ENCODE measurements at places on chromosomes 16 and 17.

DNA sequence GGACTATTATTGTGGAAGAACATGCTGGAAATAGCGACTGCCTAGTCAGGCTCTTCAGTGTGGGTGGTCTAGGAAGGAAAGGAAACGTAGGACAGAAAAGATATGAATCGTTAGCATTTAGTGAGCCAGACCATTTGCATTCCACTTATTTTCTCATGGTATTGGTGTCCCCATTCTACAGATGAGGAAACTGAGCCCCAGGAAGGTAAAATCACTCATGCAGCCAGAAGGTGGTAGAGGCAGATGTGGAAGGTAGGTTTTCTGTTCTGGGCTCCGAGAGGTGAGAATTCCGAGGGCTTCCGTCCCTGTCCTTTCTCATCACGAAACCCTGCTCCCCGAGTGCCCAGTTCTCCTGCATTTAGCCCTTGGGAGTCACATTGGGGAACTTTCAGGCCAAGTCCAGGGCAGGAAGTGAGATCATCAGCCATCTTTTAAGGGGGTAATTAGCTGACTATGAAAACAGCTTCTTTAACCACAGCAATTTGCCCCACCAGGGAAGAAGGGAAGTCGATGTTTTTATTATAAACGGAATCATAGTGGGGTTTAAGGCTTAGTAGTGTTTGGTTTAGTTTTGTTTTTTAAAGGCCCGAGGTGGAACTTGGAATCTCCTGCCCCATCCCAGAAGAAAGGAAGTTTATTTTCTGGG is 110.7 kb upstream of the IRX3 start:
- DNase-seq: peak; percentile 10

- no peak for DNase-seq
Observed at GRCh38 chr17:65000798-65001197, 55.7 kb downstream of the GNA13 start.

DNA sequence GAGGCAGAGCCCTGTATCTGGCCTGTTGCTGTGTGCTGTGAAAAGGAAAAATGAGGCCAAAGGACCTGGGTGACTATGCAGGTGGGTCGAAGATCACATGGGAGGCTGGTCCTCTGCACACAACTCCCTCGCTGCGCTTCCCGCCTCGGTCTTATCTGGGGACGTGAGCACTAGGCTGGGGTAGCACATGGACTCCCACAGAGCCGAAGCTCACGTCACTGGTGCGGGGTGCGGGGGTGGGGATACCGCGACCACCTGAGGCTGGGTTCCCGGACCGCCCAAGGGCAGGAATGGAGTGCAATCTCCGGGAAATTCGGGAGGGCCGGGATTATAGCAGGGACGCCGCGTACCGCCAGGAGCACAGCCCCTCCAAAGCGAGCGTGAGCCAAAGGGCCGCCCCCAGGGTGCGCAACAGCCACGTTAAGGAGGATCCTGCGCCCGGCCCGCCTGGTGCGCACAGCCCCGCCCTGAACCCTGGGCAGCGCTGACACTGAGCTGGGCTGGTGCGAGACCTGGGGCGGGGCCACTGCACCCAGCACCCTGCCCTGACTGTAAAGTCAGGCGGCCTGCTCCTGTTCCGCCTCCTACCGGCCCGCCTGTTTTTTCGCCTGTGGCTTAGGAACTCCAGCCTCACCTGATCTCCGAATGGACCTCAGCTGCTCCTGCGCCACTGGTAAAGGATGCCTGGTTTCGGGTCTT is 4.8 kb downstream of the MT1A start:
- DNase-seq: no peak

GRCh38 chr17:80287806-80288567 is 27.3 kb downstream of the RNF213 start:
- no peak for DNase-seq

GRCh38 chr17:5893741-5894140 is 176.4 kb upstream of the WSCD1 start:
- no peak for DNase-seq

- no peak for DNase-seq
Observed at GRCh38 chr17:29731589-29731929, 108.8 kb upstream of the CORO6 start.

- no peak for DNase-seq
Observed at GRCh38 chr17:65222214-65222738, 85.1 kb downstream of the RGS9 start.

- DNase-seq: no peak
Observed at GRCh38 chr17:42067371-42068091, 17.1 kb upstream of the C17orf113 start.

DNA sequence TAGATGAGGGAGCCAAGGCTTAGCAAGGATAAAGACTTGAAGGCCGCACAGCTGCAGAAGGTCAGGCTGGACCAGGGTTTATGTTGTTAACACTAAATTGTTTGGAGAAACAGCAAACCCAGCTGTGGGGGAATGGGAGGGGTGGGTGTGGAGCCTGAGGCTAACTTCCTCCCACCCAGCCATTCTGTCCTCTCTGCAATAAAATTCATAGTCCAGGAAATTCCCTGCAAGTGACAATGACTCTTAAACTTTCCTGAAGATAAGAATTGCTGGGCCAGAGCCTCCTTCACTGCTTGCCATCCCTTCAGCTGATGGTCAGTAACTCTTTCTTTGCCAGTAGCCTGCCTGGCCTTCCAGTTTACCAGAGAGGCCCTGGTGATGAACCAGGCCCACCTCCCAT is 19.4 kb upstream of the ATP5MC1 start:
- no peak for DNase-seq

- DNase-seq: no peak
Observed at GRCh38 chr17:63819585-63820537, 7.4 kb upstream of the PSMC5 start.

GRCh38 chr16:48534601-48535340 is 75.2 kb downstream of the N4BP1 start:
- DNase-seq: no peak

DNA sequence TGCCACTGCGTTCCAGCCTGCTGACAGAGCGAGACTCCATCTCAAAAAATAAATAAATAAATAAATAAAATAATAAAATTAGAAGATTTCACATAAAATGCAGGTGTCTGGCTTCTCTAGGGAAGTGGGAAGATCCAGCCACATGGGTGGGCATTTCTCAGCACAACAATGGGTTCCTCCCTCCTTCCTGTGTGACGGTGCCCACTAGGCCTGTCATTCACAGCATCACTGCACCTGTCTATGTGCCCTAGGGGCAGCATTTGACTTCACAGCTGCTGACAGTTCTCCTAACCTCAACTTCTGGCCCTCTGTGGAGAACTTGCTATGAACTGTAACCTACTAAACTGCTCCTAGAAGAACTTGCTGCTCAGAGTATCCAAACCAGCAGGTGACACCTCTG is 3.0 kb downstream of the ABHD15 start:
- no peak for DNase-seq

DNA sequence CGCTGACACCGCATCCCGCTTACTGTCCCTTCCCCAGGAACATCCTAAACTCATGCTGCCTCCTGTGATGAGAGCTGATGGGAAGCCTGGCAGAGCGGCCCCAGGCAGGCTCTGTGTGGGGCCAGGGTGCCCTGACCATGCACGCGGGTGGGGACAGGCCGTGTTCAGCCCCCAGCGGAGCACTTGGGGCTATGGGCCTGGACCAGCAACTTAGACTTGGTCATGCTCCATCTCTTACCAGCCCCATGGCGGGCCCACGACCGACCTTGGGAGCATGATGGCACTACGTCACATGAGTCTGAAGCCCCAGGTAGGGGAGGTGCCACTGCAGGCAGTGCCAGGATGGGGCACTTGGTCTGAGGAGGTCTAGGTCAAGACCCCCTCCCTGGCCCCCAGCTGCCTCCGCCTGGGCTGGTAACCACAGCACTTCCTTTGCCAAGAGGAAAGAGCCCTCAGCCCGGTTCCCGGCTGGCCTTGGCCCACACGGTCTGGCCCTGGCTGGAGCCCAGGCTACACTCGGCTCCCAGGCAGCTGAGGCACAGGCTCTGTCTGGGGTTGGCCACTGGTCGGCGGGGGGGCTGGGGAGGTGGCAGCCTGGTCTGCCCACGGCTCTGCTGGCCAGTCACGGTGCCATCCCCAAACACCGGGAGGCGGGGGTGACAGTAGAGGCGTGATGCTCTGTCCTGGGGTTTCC is 25.7 kb downstream of the BAHCC1 start:
- DNase-seq: no peak

DNA sequence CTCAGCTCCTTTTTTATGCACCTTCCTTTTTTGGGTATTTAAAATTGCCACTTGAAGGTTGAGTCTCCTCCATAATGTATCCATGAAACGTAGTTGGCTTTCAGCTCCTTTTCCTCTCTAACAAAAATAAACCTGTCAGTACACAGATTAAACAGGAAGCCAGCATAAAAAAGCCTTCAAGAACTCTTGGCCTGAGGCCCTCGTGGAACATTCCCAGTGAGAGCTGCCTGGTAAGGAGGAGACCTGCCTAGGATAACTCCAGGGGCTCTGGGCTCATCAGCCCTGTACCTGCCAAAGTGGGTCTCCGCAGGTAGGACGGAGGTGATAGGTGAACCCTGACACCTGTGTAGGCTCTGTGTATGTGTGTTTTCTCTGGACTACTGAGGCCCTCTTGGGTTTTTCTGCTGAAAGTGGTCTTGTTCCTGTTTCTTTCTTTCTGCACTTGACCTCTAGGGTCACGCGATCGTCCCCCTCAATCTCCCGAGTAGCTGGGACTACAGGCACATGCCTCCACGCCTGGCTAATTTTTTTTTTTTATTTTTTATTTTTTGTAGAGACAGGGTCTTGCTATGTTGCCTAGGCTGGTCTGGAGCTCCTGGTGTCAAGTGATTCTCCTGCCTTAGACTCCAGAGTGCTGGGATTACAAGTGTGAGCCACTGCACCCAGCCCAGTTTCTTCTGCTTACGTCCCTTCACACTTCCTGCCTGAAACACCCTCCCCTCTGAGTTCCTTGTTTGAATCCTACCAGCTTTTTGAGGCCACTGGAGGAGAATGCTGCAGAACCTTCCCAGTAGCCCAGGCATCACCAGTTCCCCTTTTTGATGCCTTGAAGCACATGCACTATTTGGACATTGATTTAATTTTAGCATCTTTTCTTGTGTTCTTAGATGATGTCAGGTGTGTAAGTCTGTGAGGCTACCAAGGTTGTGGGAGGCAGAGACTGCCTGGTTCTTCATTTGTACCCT is 9.8 kb downstream of the PGS1 start:
- DNase-seq: no peak

GRCh38 chr16:57721356-57722209 is 14.0 kb upstream of the KATNB1 start:
- DNase-seq: no peak

DNA sequence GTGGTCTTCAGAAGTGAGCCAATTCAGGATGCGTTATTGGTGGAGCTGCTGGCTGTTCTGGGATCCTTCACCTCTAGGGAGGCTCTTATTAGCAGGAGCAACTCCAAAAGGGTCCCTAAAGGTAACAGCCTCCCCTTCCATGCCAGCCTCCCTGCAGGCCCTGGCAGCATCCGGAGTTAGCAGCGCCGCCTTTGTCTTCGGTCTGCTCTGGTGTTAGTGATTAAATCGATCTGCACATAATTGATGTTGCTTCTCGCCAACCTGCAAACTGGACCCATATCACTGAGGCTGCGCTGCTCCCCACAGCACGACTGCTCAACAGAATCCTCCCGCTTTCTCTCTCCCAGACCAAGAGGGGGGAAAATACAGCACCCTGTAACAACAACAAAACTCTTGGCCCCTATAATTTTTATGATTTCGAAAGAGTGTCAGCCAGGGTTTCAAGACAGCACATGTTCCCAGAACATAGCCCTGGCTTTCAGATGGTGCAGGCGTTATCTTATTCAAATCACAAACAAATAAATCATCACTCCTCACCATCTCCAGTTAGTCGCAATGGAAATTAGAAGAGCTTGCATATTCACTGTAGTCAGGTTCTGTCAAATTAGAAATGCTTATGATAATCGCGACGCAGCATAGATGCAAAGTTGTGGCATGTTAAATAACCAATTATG is 76.0 kb downstream of the IRX3 start:
- no peak for DNase-seq

GRCh38 chr17:39974433-39974832 is 6.2 kb upstream of the PSMD3 start:
- DNase-seq: no peak

DNA sequence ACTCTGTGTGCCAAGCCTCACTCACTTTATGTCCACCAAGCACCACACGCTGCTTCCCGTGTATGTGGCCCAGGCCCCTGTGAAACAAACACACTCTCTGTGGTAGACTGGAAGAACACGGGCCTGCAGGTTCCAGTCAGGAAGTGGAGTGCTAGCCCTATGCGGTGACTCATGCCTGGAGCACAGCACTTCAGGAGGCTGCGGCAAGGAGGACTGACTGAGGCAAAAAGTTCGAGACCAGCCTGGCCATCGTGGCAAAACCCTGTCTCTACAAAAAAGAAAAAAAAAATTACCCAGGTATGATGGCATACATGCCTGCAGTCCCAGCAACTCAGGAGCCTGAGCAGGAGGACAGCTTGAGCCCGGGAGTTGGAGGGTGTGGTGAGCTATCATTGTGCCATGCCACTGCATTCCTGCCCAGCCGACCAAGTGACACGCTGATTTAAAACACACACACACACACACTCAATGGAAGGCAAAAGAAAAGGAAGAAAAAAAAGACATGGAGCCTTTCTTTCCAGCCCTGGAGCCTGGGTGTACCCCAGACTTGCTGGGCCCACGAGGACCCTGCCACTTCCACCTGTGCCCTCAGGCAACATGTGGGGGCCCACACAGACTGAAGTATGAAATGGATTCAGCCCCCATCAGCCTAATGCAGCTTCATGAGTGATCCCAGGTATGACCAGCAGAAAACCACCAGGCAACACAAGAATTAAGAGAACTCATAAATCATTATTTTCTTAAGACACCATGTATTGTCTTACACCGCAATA is 126.6 kb downstream of the ANKRD11 start:
- DNase-seq: no peak

DNA sequence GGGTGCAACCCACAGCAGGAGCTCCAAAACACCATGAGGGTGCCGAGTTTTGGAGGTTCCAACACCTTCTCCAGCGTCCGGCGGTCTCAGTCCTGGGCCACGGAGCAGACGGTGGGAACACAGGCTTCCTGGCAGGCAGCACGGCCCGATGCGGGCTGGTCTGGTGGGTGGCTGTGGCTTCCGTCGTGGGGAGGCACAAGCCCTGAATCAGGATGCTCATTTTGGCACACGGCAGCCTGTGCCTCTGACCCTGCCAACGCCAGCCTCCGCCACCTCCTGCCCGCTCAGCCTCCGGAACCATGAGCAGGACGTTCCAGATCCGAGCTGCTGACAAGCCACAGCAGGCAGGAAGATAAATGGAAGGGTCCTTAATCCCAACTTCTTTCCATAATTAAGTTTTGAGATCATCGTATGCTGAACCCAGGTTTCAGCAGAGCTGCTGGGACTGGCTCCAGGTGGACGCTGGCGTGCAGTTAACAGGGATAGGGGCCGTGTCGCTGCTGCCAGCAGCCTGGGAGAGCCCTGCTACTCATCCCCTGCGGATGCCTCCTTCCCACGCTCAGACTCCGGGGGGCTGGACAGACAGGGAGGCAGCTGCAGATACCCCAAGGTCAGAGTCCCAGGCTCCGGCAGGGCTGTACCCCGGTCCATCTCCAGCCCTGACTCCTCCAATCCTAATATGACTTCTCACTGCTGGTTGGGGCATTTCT is 136.6 kb downstream of the ENGASE start:
- DNase-seq: no peak

GRCh38 chr16:64215730-64216129 is 906.1 kb downstream of the CDH11 start:
- no peak for DNase-seq

- peak; percentile 82 for DNase-seq
Observed at GRCh38 chr17:77423589-77424451, 283.1 kb downstream of the SEC14L1 start.

- DNase-seq: no peak
Observed at GRCh38 chr16:19239511-19240155, 45.9 kb upstream of the CLEC19A start.

GRCh38 chr17:48523010-48523409 is 7.8 kb downstream of the HOXB1 start:
- DNase-seq: no peak

Data from fibroblast of skin of left biceps (primary cell).